ENCODE measurements at places on chromosomes 13 and 19.

DNA sequence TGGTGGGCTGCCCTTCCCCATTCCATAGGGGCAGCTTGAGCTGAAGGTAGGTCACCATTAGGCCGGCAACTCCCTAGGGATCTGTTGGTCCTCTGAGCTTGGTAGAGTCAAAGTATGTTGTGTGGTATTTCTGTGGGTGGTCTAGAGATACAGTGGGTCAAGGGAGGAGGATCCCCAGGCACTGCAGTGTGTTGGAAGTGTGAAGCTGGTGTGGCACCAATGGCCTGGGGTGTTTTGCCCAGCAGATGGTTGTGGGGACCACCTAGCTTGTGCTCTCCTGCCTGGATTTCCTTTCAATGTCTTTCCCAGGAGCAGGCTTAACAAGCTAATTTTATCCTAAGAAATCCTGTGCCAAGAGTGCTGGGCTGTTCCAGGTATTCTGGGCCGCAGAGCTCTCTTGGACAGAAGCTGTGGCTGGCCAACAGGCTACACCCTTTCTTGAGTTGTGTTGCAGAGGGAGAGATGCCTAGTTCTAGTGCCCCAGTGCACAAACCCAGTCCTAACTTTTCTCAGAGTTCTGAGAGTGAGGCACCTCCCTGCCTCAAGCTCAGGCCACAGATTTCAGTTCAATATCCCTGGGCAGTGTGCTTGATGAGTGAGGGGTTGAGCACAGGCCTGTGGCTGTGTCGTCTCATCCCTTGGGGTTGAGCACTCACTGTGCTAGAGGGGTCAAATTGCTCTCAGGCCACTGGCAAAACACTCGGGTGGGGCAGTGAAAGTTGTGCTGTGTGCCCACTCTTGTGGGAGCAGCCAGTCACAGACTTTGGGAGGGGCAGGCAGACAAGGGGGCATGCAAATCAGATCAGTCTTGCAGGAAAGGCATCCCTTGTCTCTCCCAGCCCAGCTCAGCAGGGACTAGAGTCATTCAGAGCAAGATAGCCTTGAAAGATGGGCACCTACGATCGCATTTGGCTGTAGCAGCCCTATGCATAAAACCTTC, 1806.1 kb upstream of the MIR17HG start:
- DNase-seq = no peak

- no peak for DNase-seq
These were observed 8.7 kb downstream of the CD177 start for GRCh38 chr19:43362179-43362578.

DNA sequence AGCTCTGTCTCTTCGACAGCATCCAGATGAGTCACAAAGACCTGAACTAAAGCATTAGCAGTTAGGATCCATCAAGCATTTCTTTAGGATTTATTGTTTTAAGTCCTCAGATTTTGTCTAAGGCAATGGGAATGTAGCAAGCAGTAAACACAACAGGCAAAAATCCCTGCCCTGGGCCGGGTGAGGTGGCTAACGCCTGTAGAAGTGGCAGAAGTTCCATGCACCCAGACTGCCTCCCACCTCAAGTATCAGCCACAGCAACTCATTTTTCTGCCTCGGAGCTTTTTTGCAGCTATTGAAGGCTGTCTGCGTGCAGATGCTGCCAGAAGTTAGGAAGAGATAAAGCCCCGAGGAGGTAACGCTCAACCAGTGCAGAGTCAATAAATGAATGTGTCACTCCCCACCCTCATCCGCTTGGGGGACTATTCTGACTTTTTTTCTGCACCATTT, 47.1 kb upstream of the MRI1 start:
- DNase-seq = no peak

GRCh38 chr19:8304841-8305621, 3.1 kb downstream of the CD320 start:
- DNase-seq = no peak

DNA sequence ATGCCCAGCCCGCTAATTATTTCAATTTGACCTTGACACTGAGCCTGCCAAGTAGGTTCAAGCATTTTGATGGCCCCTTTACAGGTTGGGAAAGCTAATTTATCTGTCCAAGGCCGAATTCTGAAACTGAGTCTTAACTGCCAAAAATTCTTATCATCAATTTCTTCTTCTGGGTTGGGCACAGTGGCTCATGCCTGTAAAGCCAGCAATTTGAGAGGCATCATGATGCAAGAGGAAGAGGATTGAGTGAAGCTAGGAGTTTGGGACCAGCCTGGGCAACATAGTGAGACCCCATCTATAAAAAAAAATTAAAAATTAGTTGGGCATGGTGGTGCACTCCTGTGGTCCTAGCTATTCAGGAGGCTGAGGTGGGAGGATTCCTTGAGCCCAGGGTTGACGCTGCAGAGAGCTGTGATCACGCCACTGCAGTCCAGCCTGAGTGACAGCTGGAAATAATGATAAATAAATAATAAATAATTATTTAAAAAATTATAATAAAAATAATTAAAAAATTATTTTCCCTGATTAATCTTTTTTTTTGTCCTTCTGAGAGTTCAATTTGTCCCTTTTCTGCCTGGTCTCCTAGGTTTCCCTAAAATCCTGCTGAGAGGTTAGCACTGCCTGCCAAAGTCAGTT, 1.3 kb upstream of the LDLR start:
- no peak for DNase-seq

- DNase-seq = no peak
These were observed at the start of gene CBLC for GRCh38 chr19:44777715-44778347. Gene CBLC, plus strand, starts transcription at chr19:44777890. Its CDS starts 42 bp downstream, at chr19:44777932.
